Muscle of arm (tissue), 14 donors: ENCODE measurements at places on chromosomes 11 and 22.

DNA sequence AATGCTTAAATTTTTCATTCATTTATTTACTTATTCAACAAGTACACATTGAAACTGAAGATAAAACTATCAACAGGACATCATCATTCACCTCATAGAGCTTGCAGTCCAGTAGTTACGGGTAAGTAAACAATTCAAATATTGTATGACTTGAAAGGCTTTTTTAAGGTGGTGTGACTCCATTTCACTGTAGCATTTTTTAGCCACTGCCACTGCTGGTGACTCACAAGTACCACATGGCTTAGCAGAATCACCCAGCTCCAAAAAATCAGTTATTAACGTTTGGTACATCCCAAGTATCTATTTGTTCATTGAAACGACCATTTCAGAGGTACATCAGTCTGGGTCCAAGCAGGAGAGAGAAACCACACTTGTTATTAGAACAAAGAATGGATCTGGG, 427.9 kb upstream of the DDI1 start:
- no peak for DNase-seq

DNA sequence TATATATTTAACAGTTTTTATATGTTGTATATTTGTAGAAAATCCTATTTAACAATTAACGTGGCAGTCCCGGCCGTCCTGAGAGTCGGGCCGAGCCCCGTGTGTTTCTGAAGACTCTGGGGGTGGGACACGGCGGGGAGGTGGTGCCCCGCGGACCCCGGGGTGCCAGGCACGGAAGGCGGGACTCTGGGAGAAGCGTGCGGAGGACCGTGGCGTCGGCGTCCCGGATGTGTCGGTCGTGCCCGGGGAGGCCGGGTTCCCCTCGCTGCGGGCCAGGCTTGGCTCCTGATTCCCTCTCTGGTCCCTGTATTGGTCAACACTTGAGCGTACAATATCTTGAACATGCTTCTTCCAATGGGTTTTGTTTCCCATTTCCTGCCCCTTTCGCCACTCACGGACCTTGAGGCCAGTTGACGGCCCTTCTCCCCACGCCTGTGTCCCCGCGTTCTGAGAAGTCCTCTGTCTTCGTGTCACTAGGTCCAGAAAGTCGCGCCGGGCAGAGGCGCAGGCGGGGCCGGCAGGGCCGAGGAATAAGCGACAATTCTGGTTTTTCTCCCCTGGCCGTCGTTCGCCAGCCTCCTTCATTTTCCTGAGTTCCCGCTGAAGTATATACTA, 1076.7 kb downstream of the BRD1 start:
- no peak for DNase-seq

DNA sequence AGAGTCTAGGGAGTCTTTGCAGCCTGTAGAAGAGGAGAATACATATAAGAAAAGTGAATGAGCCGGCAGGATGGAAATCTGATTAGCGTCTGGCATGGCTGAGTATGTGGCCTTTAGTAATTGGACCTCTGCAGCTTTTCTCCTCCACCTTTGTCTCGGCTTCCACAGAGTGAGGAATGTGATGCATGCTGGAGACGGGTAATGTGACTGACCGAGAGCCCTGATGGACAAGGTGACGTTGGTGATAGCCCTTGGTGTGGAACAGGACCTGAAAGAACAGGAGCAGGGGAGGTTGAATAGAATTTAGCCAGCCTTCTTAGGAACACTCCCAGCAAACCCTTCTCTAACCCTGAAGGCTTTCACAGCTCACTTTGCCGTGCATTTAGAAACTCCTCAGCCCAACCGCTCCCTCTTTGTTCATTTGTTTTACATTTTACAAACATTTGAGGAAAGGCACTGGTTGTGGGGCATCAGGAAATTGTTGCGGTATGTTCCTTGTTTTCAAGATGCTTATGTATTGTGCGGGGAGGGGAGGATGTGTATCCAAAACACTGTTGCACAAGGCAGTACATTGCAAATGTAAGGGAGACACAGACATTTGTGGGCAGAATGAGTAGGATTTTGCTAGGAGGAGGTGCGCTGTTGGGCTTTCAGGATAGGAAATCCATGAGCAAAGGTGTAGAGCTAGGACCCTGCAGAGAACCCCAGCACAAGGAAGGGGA, 6.9 kb downstream of the GTPBP1 start:
- DNase-seq = no peak

GRCh38 chr11:120217941-120218694, 7.3 kb downstream of the OAF start:
- DNase-seq = no peak

GRCh38 chr22:38733724-38734381, 21.9 kb downstream of the SUN2 start:
- peak; percentile 39 for DNase-seq

DNA sequence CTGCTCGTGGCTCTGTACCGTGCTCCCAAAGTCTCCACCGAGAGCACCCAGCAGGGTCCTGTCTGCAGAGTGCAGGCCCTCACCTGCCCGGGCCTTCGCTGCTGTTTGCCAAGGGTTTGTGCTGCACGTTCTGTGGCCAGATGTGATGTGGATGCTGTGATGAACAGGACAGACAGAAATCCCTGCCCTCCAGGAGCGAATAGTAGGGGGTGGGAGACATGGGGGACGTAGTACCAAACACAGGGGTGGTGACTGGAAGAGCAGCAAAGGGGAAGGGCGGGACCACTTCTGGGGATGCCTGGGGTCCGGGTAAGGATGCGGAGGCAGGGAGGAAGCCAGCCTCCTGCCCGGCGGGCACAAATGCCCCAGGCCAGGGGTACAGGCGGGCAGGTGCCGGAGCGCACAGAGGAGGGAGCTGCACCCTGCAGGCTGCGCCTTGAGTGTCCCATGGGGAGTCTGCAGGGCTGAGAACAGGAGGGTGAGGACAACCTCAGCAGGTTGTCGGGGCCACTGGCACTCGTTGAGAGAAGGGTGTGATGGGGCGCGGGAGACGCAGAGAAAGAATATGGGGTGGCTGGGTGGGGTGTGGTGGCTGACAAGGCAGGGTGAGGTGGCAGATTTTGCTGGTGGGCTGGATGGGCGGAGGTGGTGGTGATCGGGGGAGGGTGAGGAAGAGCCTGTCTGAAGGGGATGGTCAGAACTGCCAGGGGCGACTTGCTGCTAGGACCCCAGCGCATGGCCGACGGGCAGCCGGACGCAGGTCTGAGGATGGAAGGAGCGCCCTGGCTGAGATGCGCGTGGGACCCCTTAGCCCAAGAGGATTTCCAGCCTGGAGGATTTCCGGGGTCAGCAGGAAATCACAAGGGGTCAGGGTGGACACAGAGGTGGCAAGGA, 16.3 kb upstream of the CTSD start:
- no peak for DNase-seq

DNA sequence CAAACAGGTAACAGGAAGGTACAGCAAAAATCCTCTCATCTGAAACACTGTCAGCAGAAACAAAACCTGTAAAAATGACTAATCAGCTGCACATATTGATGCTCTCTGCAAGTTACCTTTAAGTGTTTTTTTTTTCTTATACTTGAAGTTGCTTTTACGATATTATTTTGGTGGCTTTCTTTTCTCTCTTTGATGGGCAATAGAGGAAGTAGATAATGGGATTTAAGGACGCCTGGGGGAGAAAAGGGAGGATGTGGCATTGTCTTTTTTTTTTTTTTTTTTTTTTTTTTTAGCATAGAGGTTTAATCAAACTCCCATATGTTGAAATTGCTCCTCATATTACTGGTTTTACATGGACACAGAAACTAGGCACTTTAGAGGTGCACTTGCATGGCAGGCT, 11.4 kb upstream of the ADSL start:
- no peak for DNase-seq

DNA sequence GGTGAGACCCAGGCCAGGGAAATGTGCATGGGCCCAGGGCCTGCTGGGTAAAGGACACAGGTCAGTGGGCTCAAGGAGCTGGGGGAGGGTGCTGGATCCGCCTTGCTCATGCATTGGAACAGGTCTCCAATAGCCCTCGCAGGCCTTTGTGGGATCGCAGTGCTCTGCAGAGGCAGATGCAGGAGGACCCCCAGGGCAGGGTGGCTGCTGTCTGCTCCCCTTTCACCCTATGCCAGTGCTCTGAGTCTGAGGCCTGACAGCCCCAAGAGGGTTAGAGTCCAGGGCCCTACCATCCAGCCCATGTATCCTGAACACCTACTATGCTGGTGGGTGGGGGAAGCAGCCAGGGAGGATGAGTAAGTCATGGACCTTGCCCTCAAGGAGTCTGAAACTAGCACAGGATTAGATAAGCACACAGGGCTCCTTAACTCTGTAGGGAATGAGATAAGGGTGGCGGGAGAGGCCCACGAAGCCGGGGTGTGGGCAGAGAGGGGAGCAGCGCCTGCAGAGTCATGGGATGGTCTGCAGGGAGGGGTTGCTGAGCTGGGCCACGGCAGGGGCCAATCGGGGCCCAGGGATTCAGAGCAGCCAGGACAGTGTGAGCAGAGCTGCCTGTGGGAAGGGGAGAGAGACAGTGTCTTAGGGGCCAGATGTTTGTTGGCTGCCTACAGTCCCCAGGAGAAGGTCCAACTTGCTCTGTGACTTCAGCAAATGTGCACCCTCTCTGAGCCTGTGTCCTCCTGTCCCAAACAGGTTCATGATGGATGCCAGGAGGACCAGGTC, 10.5 kb upstream of the EHD1 start:
- DNase-seq = no peak

DNA sequence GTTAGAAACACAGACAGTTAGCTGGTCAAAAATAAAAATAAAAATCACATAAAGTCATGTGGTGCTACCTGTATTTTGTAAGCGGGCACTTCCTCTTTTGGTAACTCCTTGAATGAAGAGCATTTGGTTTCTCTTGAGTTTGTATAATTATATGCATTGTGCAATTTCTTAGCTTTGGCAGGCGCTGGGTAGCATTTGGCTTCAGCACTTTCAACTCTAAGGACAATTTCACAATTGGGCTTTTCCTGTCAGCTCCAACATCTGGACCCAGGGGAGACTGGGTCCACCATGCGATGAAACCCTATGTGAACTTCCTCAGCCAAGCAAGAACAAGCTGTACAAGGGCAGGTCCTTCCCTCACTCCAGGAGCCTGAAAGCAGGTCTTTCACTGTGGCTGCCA, 169.1 kb downstream of the RRAS2 start:
- no peak for DNase-seq

DNA sequence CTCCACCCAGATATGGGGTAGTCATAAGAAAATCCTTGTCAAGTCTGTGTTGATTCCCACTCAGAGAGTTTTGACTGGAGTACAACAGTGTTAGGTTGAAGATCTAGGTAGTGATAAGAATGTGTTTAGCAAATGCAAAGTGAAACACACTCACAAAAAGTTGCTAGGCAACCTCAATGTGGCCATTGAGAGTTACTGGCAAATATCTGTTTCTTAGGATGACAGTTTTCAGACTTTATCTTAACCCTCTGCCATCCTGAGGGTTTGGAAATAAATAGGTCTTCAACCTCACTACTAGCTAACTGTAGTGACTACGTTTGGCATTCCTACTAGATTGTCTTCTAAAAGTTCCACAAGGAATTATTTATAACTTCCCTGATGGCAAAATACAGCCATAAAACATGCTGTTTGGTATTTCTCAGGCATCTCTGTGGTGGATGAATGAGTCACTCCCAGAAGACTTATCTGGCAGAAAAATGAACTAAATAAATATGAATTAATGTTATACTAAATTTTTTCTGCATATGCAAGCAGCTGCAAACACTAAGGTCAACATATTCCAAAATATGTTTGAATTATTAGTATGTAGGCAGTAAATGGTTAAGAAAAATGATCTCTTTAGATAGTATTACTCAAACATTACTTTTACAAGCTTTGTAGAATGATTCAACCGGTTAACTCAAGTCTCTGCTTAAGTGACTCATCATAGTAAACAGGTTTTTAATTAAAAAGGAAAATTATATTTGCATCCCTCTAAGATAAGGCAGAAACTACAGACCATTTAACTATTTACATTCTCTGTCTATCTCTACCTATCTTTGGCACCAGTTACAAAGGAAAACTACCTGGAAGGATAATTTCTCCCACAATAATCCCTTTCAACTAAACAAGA, 17.1 kb upstream of the SYTL2 start:
- DNase-seq = no peak

GRCh38 chr11:34341096-34341495, 16.7 kb downstream of the ABTB2 start:
- DNase-seq = no peak
